Hepatocyte (in vitro differentiated cells): ENCODE measurements at places on chromosomes 13 and 19. TPM values are rescaled to one million over a fixed set of nuclear protein-coding genes. Genes with fewer than 3 reads are reported as not detected.

Gene TFDP1
- 38.9 and 54.0 TPM in 2 replicates for total RNA-seq

Gene TSSK6
- total RNA-seq = 0.87 and 1.1 TPM in 2 replicates

- H3K4me1 ChIP-seq = no peaks in the 10 kb centered on the region
- DNase-seq = no peak
- H3K36me3 ChIP-seq = no peaks in the 10 kb centered on the region
- H3K4me3 ChIP-seq = no peak overlapping the region
Measured at GRCh38 chr19:50851620-50852019, 3.1 kb upstream of the KLK3 start.

DNA sequence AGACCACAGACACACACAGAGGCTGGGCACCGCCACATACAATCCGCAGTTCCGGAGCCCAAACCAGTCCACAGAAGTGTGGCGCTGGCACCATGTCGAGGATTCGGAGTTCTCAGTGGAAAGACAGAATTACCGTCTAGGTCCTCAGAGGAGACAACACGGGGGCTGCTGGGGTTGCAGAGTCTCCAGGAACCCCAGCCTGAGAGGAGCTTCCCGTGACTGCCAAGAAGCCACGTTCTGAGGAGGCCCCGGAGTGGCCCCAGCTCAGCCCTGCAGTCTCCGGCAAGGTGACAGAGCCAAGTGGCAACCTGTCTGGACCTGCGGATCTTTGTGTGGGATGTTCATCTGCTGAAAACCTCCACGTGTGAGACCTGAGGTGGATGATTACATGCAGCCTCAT lies 7.3 kb upstream of the ADPRHL1 start:
- H3K4me1 ChIP-seq = no peaks in the 10 kb centered on the region
- no peak overlapping the region for H3K4me3 ChIP-seq
- no peaks in the 10 kb centered on the region for H3K27me3 ChIP-seq
- H3K27ac ChIP-seq = no peak overlapping the region
- H3K36me3 ChIP-seq = no peaks in the 10 kb centered on the region
- DNase-seq = no peak

Gene ZNF320
- total RNA-seq = 18.3 and 35.0 TPM in 2 replicates

- H3K4me1 ChIP-seq = no peaks in the 10 kb centered on the region
- H3K36me3 ChIP-seq = no peaks in the 10 kb centered on the region
- H3K27me3 ChIP-seq = no peaks in the 10 kb centered on the region
Measured at GRCh38 chr13:22740264-22740663, 440.5 kb upstream of the SGCG start.

GRCh38 chr19:58170860-58171259 lies 12.0 kb upstream of the ZNF274 start:
- H3K4me1 ChIP-seq = no peaks in the 10 kb centered on the region
- no peak for DNase-seq
- H3K36me3 ChIP-seq = no peaks in the 10 kb centered on the region
- no peak overlapping the region for H3K27ac ChIP-seq
- H3K4me3 ChIP-seq = no peak overlapping the region
- H3K27me3 ChIP-seq = no peaks in the 10 kb centered on the region

GRCh38 chr13:50072676-50073075 lies 57.4 kb downstream of the KCNRG start:
- DNase-seq = no peak
- no peaks in the 10 kb centered on the region for H3K36me3 ChIP-seq
- H3K27me3 ChIP-seq = no peaks in the 10 kb centered on the region
- H3K4me1 ChIP-seq = no peaks in the 10 kb centered on the region
- H3K27ac ChIP-seq = no peak overlapping the region

DNA sequence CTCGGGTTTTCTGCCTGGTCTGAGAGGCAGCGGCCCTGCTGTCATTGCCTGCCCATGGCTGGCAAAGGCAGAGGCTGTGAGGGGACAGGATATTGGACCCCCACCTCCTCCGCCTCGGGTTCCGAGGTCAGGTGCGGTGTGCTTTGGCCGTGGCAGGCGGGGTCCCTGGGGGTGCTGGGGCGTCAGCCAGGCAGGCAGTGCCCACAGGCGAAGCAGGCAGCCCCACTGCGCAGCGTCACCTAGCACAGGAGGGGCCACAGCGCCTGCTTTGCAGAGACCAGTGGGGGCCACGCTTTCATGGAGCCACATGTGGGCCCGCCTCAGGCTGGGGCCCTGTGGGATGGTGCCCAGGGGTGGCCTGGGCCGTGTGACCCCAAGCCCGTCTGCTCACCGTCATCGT lies 96.0 kb downstream of the KDM4B start:
- no peaks in the 10 kb centered on the region for H3K27me3 ChIP-seq
- H3K36me3 ChIP-seq = no peaks in the 10 kb centered on the region
- H3K4me1 ChIP-seq = no peaks in the 10 kb centered on the region
- H3K4me3 ChIP-seq = no peak overlapping the region
- no peak for DNase-seq

- H3K36me3 ChIP-seq = no peaks in the 10 kb centered on the region
- no peaks in the 10 kb centered on the region for H3K27me3 ChIP-seq
- peak overlapping the region; percentile 65 for H3K27ac ChIP-seq
- DNase-seq = peak; percentile 24
- H3K4me3 ChIP-seq = no peak overlapping the region
Measured at GRCh38 chr13:99464441-99464949, 36.8 kb upstream of the TM9SF2 start.

Gene FXYD1
- total RNA-seq = 2.9 and 7.5 TPM in 2 replicates

Gene CA11
- total RNA-seq = 11.7 and 12.0 TPM in 2 replicates

Gene ZBTB7A
- total RNA-seq = 19.2 and 23.3 TPM in 2 replicates

GRCh38 chr13:33290421-33290965 lies 4.9 kb upstream of the STARD13 start:
- H3K27ac ChIP-seq = no peak overlapping the region
- H3K4me1 ChIP-seq = peaks cover 6% of the 10 kb centered on the region
- no peaks in the 10 kb centered on the region for H3K27me3 ChIP-seq
- H3K4me3 ChIP-seq = no peak overlapping the region
- H3K36me3 ChIP-seq = no peaks in the 10 kb centered on the region

- H3K4me3 ChIP-seq = no peak overlapping the region
- no peak overlapping the region for H3K27ac ChIP-seq
Measured at GRCh38 chr13:99916366-99917103, 55.0 kb downstream of the ZIC5 start.

GRCh38 chr13:48265217-48265815 lies 32.3 kb downstream of the ITM2B start:
- H3K27ac ChIP-seq = no peak overlapping the region
- no peak for DNase-seq
- H3K4me3 ChIP-seq = no peak overlapping the region
- H3K4me1 ChIP-seq = no peaks in the 10 kb centered on the region

GRCh38 chr19:34171539-34171876 lies 796 bp upstream of the LSM14A start:
- DNase-seq = no peak
- H3K4me3 ChIP-seq = peak overlapping the region; percentile 63
- peak overlapping the region; percentile 100 for H3K27ac ChIP-seq

DNA sequence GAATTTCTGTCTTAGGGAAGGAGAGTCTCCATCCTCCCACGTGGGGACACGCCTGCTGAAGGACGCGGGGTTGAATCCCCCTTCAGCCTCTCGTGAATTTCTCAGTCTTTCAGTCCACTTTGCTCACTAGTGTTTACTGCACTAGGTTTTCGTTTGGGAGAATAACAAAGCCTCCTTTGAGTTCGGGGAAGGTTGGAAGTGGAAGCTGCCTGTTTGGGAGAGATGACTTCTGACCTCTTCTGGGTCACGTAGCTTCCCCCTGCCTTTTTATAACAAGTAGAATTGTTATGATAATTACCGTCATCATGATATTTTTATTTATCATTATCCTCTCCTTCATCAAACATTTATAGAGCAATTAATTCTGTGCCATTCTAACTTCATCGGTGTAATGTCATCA lies 60.7 kb downstream of the ATP11A start:
- H3K4me3 ChIP-seq = no peak overlapping the region
- H3K27ac ChIP-seq = no peak overlapping the region
- H3K27me3 ChIP-seq = no peaks in the 10 kb centered on the region
- no peaks in the 10 kb centered on the region for H3K36me3 ChIP-seq
- no peak for DNase-seq
- no peaks in the 10 kb centered on the region for H3K4me1 ChIP-seq

Gene SWSAP1
- total RNA-seq = 2.2 and 3.1 TPM in 2 replicates

DNA sequence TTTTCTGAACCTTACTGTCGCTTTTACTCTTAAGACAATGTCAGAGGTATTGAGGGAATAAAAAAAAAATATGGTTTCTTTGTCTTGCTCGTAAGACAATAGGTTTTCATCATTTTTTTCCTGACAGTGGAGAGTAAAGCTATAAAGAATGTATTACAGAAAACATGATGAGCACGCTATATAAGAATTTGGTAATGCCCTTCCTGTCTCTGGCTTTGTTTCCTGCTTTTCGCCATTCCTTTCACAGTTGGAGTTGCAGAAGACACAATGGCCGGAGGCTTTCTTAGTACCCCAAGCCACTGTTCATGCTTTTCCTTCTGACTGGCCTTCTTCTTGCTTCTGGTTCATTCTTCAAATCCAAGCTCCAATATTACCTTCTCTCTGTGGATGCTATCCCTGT lies 101.0 kb upstream of the DACH1 start:
- H3K27ac ChIP-seq = no peak overlapping the region
- no peaks in the 10 kb centered on the region for H3K36me3 ChIP-seq
- no peaks in the 10 kb centered on the region for H3K27me3 ChIP-seq
- no peaks in the 10 kb centered on the region for H3K4me1 ChIP-seq

Gene CYSLTR2
- 22.2 and 24.4 TPM in 2 replicates for total RNA-seq

DNA sequence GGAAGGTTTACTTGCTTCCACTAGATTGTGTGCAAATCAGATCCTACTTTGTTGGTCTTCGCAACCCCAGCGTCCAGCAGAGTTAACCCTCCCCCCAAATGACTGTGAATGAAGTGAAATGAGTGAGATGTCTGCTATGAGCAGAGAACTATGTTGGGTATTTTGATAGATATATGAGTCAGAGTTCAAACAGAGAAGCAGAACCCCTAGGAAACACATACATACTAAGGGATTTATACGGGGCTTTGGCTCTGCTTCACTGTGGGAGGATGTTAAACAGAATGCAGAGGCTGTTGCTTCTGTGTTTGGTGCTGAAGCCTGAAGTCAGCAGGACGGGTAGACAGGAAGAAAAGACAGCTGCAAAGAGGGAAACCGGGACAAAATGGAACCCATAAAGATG lies 197.0 kb downstream of the MZT1 start:
- peaks cover 8% of the 10 kb centered on the region for H3K4me1 ChIP-seq
- no peaks in the 10 kb centered on the region for H3K27me3 ChIP-seq
- no peak overlapping the region for H3K27ac ChIP-seq
- H3K36me3 ChIP-seq = no peaks in the 10 kb centered on the region
- DNase-seq = no peak

- H3K36me3 ChIP-seq = no peaks in the 10 kb centered on the region
- no peak overlapping the region for H3K27ac ChIP-seq
- no peaks in the 10 kb centered on the region for H3K4me1 ChIP-seq
- no peaks in the 10 kb centered on the region for H3K27me3 ChIP-seq
- DNase-seq = no peak
- H3K4me3 ChIP-seq = no peak overlapping the region
Measured at GRCh38 chr13:62931853-62932252, 1516.2 kb upstream of the PCDH20 start.

GRCh38 chr19:33898062-33898677 lies 101.5 kb downstream of the KCTD15 start:
- H3K27ac ChIP-seq = no peak overlapping the region
- no peaks in the 10 kb centered on the region for H3K4me1 ChIP-seq
- H3K36me3 ChIP-seq = no peaks in the 10 kb centered on the region
- no peaks in the 10 kb centered on the region for H3K27me3 ChIP-seq

Gene ZNF729
- not detected in 2 replicates for total RNA-seq

DNA sequence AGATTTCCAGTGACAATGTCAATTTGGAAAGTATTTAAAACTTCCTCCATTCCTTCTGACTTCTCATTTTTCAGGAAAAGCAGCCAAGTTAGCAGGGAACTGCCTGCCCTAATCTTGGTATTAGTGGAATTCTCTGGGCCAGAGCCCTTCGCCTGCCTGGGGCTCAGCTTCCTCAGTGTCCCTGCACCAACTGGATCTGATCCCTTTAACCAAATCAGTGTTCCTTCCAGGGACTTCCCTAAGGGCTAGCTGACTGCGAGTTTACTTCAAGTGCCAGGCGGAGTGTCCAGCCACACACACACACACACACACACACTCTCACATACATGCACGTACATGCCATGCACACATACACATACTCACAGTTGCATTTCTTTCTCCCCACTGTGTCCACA lies 20.0 kb downstream of the RAB20 start:
- H3K4me1 ChIP-seq = peaks cover 22% of the 10 kb centered on the region
- DNase-seq = no peak
- no peak overlapping the region for H3K4me3 ChIP-seq
- H3K27ac ChIP-seq = peak overlapping the region; percentile 50

DNA sequence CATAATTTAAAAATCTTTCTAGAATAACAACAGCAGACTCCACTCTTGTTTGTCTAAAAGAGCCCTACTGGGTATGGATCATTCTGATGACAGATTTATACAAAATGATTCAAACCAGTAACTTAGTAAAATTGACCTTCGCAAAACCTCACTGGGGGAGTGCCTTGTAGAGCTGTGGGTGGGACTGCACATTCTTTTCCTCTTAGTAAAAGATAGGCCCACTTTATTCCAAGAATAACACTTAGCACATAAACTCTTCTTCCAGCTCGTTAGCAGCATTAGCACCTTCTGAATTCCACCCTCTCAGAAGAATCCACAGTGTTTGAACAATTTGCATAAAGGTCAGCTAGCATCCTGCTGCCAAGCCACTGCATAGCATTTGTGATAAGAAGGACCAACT lies 106.8 kb downstream of the STOML3 start:
- no peak overlapping the region for H3K4me3 ChIP-seq
- DNase-seq = no peak
- H3K36me3 ChIP-seq = no peaks in the 10 kb centered on the region
- H3K27me3 ChIP-seq = no peaks in the 10 kb centered on the region
- no peak overlapping the region for H3K27ac ChIP-seq

GRCh38 chr13:44574466-44574855 lies 1.7 kb downstream of the TSC22D1 start:
- peak overlapping the region; percentile 35 for H3K4me3 ChIP-seq
- no peaks in the 10 kb centered on the region for H3K27me3 ChIP-seq
- H3K36me3 ChIP-seq = no peaks in the 10 kb centered on the region
- peaks cover 46% of the 10 kb centered on the region for H3K4me1 ChIP-seq
- H3K27ac ChIP-seq = no peak overlapping the region

DNA sequence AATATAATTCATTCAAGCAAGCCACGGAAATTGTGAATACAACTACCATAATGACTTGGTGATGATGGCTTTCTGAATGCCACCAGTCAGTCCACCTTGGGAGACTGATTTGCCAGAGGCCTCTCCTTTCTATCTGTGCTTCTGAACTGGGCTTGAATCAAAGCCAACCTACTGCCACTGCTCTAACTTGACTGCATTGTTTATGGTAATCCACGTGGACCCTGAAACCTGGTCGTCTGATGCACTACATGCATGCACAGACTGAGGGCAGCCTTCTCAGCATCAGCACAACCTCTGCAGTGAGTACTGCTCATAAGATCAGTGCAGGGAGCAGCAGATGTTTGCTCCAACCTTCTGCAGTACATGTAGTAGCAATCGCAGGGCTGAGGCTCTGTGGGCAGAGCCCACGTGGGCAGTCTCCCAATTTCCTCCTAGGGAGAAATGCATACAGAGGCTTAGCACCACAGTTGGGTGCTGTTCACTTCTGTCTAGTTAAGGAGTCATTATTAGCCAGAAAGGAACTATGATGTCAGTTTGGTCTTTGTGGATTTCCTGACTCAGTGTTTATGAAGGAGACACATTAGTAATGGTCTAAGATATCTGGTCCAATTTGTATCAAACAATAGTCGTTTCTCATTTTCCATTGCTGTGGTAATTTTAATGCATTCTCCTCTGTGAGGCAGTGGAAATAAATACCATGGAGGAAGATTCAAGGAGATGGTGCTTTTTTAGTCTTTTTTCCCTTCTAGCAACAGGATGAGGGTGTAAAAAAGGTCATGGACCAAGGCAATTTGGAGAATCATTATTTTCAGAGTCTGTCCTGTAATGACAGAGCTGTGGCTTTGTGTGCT lies 82.5 kb downstream of the AKAP11 start:
- peak; percentile 15 for DNase-seq
- H3K27me3 ChIP-seq = no peaks in the 10 kb centered on the region
- no peak overlapping the region for H3K27ac ChIP-seq
- no peaks in the 10 kb centered on the region for H3K36me3 ChIP-seq
- H3K4me3 ChIP-seq = no peak overlapping the region
- no peaks in the 10 kb centered on the region for H3K4me1 ChIP-seq
